ENCODE measurements at places on chromosomes 5 and 9.

- DNase-seq = no peak
Measured at GRCh38 chr9:15977438-15977837, 424.6 kb downstream of the CCDC171 start.

- DNase-seq = no peak
Measured at GRCh38 chr9:111393971-111394370, 63.9 kb upstream of the OR2K2 start.

GRCh38 chr9:133823189-133824105, 85.3 kb upstream of the SARDH start:
- no peak for DNase-seq

DNA sequence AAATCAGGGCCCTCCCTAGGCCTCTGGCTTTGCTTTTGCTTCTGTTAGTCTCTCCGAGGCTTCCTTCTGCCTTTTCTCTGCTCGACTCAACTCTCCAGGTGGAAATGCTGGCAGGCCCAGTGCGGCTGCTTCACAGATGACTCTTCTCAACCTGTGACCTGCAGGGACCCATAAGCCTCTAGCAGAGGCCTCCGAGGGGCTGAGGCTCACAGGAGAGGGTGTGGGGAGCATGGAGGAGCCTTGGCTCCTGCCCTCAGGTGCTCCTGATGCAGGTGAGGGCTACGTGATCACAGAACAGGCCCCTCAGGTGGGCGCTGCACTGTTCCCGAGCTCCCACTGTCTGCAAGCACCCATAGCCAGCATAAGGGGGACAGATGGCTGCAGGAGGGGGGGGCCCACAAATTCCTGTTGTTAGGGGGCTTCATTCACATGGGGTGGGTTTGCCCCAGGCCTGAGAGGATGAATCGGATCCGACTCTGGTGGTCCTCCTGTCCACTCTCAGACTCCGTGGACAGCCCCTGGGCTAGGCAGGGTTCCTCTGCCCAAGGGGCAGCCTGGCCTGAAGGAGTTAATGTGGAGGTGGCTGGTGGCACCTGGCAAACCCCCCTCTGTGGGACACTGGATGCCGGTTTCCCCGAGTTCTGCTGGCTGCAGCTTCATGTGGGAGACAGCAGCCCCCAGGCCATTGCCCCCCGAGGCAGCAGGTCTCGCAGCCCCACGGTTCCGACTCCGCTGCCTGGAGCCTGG, 10.9 kb upstream of the FCN2 start:
- no peak for DNase-seq

DNA sequence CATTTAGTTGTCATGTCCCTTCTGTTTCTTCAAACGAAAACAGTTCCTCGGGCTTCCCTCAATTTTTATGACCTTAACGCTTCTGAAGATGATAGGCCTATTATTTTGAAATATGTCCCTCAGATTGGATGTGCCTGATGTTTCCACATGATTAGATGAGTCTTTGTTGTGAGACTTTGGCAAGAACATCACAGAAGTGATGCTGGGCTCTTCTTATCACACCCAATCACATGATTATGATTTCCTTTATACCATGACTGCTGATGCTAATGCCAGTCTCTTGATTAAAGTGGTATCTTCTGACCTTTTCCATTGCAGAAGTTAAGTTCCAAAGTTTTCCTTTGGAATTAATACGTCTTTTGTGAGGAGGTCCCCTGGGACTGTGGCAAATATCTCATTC, 175.7 kb downstream of the SAXO1 start:
- DNase-seq = no peak

- no peak for DNase-seq
Measured at GRCh38 chr9:130895481-130896232, 955 bp downstream of the QRFP start.

GRCh38 chr5:138696501-138696900, 56.7 kb upstream of the CTNNA1 start:
- no peak for DNase-seq

DNA sequence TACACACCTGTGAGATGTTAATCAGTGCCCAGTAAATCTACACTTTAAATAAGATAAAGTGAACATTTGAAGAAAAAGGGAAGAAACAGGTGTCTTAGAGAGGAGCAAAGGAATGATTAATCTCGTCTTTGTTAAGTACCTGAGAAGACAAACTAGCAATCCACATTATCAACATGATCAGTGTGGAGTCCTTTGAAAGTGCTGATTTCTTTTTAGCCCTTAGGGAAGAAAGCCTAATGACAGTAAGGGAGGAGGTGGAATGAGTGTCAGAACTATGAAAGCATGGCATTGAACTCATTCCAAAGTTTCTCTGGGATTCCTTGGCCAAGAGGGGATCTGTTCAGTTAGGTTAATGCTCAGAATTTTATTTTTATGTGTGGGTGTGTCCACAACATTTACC, 1109.0 kb upstream of the ACO1 start:
- no peak for DNase-seq

GRCh38 chr5:11166923-11167322, 405.9 kb upstream of the DAP start:
- peak; percentile 34 for DNase-seq

- DNase-seq = no peak
Measured at GRCh38 chr5:100840370-100840769, 62.7 kb downstream of the ST8SIA4 start.

DNA sequence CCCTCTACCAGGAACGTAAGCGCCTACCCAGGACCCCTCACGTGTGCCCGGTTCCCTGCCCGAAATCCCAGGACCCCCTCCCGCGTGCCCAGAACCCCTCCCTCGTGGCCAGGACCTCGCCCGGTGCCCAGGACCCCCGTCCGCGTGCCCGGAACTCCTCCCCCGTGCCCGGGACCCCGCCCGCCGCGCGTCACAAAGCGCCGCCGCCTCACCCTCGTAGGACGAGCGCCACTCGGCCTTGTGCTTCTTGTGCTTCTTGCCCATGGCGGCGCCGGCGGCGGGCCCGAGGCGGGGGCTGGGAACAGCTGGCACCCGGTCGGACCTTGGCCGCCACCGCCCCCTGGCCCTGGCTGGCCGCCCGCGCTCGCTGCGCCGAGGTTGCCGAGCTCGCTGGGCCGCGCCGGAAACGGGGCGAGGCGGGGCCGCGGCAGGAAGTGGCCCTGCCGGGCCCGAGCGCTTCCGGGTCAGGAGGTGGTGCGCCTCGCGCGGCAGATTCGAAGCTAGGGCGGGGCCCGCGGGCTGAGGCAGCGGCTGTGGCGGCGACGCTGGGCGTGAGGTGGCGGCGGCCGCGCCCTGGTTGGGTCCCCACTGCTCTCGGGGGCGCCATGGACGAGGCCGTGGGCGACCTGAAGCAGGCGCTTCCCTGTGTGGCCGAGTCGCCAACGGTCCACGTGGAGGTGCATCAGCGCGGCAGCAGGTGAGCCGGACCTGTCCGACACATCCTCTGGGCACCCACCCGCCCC, at the start of the genes BRD9 and TRIP13:
TSS of gene BRD9 (minus strand) at position 408 of the 743 bp plus-strand sequence. CDS start at position 264, 144 bp downstream.
TSS of gene TRIP13 (plus strand) at position 491 of the 743 bp plus-strand sequence. CDS start at position 606, 115 bp downstream.
- peak; percentile 42 for DNase-seq

DNA sequence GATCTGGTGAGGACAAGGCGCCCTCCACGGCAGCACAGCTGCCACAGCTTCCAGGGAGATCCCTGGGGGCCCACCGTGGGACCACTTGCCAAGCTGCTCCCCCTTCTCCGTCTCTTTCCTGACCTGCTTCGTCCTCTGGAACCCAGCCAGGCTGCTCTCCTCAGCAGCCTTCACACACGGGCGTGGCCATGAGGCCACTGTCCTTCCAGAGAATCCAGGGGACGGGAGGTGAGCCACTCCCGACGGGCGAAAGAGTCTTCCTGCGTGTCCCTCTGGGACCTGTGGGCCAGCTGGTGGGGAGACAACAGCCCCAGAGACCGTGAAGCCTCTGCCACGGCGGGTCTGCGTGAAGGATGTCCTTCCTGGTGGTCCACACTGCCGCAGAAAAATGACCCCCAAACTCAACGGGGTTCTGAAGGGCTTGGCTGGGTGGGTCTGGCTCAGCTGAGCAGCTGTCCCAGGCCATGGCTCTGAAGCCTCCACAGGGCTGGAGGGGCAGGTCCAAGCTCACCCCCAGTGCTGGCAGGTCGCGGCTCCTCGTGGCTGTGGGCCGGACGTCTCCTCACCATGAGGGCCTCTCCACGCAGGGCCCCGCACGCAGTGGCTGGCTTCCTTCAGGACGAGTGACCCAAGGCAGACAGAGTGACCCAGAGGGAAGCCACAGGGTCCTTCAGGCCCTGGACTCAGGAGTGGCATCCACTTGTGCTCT, 47.4 kb upstream of the NKD2 start:
- DNase-seq = no peak

GRCh38 chr9:79014929-79015699, 556.7 kb upstream of the TLE4 start:
- no peak for DNase-seq

DNA sequence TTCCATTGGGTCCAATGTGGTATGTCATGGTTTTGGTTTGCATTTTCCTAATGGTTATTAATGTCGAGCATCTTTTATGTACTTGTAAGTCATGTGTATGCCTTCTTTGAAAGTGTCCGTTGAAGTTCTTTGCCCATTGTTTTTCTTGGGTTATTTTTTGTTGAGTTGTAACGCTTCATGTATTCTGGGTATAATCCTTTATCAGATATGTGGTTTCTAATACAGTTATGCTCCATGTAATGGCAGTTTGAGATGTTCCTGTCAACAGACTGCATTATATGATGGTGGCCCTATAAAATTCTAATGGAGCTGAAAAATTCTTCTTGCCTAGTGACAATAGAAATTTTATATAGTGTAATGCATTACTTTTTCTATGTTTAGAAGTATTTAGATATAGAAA, 17.2 kb downstream of the RIC1 start:
- no peak for DNase-seq

GRCh38 chr9:35114113-35114839, 1.4 kb downstream of the ATOSB start:
- peak; percentile 63 for DNase-seq

DNA sequence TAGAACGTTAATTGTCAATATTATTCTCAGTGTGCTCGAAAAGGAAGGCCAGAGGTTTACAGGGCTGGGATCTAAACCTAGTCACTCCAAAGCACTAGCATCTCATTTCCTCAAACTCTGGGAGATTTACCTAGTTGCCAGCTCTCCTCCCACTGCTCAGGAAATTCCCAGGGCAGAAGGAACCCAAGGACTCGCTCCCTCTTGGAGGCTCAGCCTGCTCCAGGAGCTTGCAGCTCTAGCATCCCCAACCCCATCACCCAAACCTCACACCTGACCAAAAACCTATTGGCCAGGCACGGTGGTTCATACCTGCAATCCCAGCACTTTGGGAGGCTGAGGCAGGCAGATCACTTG, 26.0 kb downstream of the SERINC5 start:
- no peak for DNase-seq

GRCh38 chr9:124251605-124252378, 6.0 kb upstream of the NEK6 start:
- DNase-seq = no peak

DNA sequence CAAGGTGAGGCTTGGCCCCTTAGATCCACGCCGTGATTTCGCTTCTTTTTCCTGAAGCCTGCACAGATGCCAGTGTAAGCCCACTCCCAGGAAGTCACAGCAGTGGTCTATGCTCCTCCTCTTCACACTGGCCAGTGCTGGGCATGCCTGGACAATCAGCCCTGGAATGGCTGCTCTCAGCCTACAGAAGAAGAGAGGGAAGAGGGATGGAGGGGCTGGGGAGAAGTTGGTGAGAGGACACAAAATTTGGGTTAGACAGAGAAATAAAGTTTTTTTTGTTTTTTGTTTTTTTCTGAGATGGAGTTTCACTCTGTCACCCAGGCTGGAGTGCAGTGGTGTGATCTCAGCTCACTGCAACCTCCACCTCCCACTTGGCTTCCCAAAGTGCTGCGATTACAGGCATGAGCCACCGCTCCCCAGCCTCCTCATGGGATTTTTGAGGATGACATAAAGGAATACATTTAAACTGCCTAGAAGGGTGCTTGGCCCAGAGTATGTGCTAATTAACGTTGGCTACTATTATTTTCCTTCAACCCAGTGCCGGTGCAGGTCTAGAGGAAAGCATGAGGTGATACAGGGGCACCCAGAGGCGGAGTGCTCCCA, 830 bp downstream of the S100Z start:
- DNase-seq = no peak

- DNase-seq = no peak
Measured at GRCh38 chr9:124392254-124392870, 22.9 kb downstream of the PSMB7 start.

DNA sequence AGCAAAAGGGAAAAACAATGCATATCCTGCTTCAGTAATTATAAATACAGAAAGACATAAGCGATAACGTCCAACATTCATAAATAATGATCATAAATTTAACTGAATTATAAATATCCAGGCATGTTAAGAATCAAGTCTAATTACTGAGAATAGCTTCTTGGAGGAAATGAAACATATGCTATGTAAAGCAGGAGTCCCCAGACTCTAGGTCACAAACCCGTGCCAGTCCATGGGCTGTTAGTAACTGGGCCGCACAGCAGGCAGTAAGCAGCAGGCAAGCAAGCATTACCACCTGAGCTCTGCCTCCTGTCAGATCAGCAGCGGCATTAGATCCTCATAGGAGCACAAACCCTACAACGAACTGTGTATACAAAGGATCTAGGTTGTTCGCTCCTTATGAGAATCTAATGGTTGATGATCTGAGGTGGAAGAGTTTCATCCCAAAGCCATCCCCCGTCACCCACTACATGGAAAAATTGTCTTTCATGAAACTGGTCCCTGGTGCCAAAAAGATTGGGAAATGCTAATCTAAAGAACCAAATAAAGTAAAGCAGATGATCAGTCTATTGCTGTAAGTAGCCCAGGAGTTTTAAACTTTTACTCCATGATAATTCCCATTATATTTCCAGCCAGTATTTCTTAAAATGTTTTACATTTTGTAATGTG, 50.4 kb downstream of the CERT1 start:
- DNase-seq = no peak

- no peak for DNase-seq
Measured at GRCh38 chr9:3012842-3013241, 168.9 kb upstream of the PUM3 start.

DNA sequence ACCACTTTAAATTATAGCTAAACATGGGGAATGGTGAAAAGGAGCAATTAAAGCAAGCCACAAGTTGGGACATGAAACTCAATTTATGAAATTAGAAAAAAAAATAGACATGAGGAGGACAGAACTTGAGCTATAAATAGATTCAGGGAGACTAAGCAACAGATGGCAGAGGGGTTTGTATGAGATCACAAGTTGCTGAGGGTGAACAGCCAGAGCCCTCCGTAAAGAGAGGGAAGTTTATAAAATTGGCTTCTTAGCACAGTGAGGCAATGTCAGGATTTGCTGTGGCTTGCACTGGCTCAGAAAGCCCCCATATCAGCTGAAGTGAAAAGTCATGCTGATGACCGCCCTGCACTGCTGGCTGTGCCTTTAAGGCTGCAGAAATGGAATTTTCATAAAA, 443.4 kb upstream of the CD180 start:
- DNase-seq = no peak

All from nucleus accumbens (tissue), 56 donors.